ENCODE measurements at places on chromosomes 4 and X.

- DNase-seq: no peak
- no peak overlapping the region for H3K27ac ChIP-seq
- H3K4me1 ChIP-seq: no peaks in the 10 kb centered on the region
- no peak overlapping the region for H3K4me3 ChIP-seq
- no peaks in the 10 kb centered on the region for H3K27me3 ChIP-seq
Measured at GRCh38 chr4:4662230-4662629, 120.4 kb upstream of the STX18 start.

DNA sequence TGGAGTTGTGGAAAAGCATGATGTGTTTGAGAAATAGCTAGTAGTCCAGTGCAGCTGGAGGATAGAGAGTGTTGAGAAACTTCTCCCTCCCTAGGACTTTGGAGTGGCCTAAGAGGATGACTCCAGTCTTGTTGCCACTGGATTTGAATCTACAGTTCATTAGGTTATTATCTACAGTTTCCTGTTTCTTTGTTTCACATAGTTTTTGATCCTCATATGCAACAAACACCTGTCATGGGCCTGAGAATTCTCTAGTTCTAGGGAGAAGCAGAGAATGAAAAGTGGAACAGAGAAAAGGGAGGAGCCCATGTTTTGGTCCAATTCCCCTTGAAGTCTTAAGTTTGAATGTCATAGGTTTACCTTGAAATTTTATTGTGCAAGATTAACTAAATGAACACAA is 73.6 kb upstream of the TBC1D9 start:
- H3K36me3 ChIP-seq: no peaks in the 10 kb centered on the region
- DNase-seq: no peak
- no peaks in the 10 kb centered on the region for H3K27me3 ChIP-seq

DNA sequence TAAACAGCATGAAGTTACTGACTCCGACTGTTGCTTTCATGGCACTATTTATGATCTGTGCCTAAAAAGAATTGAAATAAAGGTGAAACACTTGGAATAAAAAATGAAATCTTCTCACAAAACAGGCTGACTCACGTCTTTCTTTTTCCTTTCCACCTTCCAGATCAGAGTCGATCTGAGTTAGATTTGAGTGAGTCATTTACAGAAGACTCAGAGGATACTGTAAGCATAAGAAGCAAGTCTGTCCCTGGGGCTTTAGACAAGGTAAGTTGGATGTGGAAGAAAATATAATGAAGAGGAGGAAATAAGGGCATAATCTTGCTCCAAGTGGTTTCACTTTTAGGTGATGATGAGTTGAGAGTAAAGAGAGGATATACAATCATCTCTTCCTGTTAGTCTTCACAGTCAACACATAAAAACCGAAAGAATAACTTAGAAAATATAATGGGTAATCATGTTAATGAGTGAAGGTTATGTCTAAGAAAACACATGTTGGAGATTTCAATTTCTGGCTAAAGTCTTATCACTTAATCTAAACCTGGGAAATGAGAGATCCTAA is 89.7 kb downstream of the SYTL5 start:
- H3K36me3 ChIP-seq: no peaks in the 10 kb centered on the region
- H3K27ac ChIP-seq: no peak overlapping the region
- H3K4me1 ChIP-seq: no peaks in the 10 kb centered on the region
- no peak overlapping the region for H3K4me3 ChIP-seq
- no peaks in the 10 kb centered on the region for H3K27me3 ChIP-seq
- no peak for DNase-seq

GRCh38 chr4:47930971-47931804 is 16.8 kb upstream of the NFXL1 start:
- H3K4me3 ChIP-seq: no peak overlapping the region
- no peak for DNase-seq
- H3K27me3 ChIP-seq: no peaks in the 10 kb centered on the region

DNA sequence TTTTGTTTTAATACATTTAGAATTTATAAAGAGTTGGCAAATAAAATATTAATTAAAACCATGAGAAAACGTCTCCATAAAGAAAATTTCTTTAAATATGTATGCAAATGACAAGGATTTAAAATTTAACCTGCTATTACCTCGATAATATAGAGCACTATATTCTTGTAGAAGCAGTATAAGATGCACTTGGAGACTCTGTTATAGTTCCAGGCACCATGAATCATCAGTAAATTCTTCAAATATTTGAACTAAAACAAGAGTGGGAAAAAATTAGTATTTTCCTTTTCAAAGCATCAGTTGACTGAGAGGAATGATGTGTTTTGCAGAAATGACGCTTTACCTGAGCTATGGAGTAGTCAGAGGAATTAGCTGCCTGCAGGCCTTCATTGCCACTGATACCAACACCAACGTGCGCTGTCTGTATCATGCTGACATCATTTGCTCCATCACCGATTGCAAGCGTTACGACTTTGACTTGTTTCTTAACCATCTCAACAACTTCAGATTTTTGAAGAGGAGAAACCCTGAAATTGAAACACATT is 67.3 kb downstream of the SHISA3 start:
- no peak overlapping the region for H3K4me3 ChIP-seq
- DNase-seq: no peak
- H3K4me1 ChIP-seq: no peaks in the 10 kb centered on the region
- no peak overlapping the region for H3K27ac ChIP-seq
- H3K36me3 ChIP-seq: no peaks in the 10 kb centered on the region

GRCh38 chr4:42789041-42789567 is 103.4 kb upstream of the GRXCR1 start:
- H3K27me3 ChIP-seq: no peaks in the 10 kb centered on the region
- DNase-seq: no peak
- H3K36me3 ChIP-seq: no peaks in the 10 kb centered on the region
- no peaks in the 10 kb centered on the region for H3K4me1 ChIP-seq
- no peak overlapping the region for H3K27ac ChIP-seq

DNA sequence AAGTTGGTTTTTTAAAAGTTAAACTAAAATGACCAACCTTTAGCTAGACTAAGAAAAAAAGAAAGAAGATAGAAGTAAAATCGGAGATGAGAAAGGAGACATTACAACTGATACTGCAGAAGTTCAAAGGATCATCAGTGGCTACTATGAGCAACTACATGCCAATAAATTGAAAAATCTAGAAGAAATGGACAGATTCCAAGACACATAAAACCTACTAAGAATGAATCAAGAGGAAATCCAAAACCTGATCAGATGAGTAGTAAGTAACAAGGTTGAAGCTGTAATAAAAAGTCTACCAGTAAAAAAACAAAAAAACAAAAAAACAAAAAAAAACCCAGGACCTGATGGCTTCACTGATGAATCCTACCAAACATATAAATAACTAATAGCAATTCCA is 16.1 kb downstream of the IQCM start:
- no peak overlapping the region for H3K27ac ChIP-seq
- DNase-seq: no peak
- no peaks in the 10 kb centered on the region for H3K27me3 ChIP-seq
- no peaks in the 10 kb centered on the region for H3K4me1 ChIP-seq

GRCh38 chrX:136369377-136369776 is 68.6 kb downstream of the ADGRG4 start:
- H3K36me3 ChIP-seq: no peaks in the 10 kb centered on the region
- no peak overlapping the region for H3K27ac ChIP-seq
- no peaks in the 10 kb centered on the region for H3K27me3 ChIP-seq
- H3K4me3 ChIP-seq: no peak overlapping the region

DNA sequence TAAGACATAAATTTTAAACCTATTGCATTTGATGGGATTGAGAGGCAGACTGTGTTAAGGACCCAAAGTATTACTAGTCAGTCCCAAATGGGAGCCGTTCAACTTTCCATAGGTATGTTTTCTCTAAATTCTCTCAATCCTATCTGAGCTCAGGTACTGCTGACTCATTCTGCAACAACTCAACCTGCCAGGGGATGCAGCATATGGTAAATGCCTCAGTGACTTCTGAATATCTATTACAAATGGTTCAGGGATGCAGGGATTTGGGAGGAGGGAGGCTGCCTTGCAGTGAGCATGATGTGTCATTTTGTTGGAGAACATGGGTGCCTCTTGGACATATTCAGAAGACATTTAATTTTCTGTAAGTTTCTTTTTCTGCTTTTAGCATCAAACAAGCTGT is 97.3 kb downstream of the HDAC8 start:
- H3K4me3 ChIP-seq: no peak overlapping the region
- no peak for DNase-seq
- no peaks in the 10 kb centered on the region for H3K4me1 ChIP-seq
- no peaks in the 10 kb centered on the region for H3K36me3 ChIP-seq
